ENCODE measurements at places on chromosomes 2 and 18.

DNA sequence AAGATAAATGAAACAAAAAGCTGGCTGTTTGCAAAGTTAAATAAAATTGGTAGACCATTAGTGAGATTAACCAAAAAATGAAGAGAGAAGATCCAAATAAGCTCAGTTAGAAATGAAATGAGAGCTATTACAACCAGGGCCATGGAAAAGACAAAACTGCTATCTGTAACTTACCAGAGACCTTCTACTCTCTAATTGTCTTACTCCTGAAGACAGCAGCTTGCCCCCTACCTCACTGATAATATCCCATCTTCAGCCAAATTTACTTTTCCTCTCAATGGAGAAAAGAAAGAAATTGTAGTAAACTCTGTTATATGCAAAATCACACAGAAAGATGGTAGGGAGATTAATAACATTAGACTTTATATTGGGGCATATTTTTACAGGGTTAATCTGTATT lies 178.2 kb downstream of the LCLAT1 start:
- DNase-seq, result peak; percentile 40

DNA sequence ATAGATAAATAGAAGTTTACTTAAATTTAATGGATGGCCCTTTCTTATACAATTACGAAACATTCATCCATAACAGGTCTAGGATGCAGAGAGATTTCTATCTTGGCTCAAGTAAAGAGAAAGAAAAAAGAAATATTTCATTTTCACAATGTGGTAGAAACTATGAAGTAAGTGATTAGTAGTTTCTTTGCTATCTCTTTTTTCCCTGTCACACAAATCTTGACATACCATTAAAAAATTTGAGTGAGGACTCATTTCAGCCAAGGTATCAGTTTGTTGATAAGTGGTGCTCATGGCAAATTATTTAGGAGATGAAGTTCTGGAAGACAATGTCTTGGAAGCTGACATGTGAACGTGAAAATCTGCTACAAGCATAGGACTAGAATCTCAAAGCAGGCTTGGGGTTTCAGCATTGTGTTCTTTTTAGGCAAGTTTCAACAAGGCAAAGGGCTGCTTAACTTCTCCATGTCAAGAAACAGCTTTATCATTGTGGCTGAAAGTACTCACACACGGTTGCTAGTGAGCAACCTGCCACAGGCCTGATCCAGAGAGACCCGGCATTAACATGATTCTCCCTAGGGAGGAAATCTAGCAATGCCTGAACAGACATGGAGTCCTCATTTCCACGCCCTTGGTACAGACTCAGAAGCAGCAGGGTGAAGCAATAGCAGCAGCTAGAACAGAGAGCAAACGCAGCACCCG lies 414.6 kb downstream of the DLGAP1 start:
- DNase-seq, result no peak

DNA sequence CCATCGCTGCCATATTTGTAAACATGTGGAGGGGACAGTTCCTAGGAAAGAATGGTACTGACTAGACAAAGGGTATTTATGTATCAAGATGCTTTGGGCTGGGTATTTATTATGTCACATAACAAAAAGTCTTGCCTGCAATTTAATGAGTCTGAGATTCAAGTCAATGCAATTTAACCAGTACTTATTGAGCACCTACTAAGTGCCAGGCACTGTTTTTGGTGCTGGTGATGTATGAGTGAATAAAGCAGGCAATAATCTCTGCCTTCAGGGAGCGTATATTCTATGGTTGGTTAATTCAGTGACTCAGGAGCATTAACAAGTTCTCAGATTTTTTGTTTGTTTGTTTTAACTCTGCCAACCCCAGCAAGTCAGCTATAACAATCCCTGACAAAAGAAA lies 24.6 kb upstream of the ACVR1 start:
- no peak for DNase-seq

- no peak for DNase-seq
Observed at GRCh38 chr2:62760555-62760954, 55.0 kb downstream of the EHBP1 start.
